ENCODE measurements at places on chromosomes 12 and 14. TPM values are rescaled to one million over a fixed set of nuclear protein-coding genes. Genes with fewer than 3 reads are reported as not detected.

CCDC177 gene
- not detected for total RNA-seq

RPL10L gene
- not detected for total RNA-seq

ACVRL1 gene
- not detected for total RNA-seq

KLRC1 gene
- not detected for total RNA-seq

SCN8A gene
- 1.2 TPM for total RNA-seq

PZP gene
- not detected for total RNA-seq

TAS2R7 gene
- not detected for total RNA-seq

GLIPR1L1 gene
- total RNA-seq: not detected

TSPAN8 gene
- not detected for total RNA-seq

SERPINA10 gene
- total RNA-seq: not detected

AVPR1A gene
- total RNA-seq: not detected

AKAP5 gene
- total RNA-seq: 1.0 TPM

CNIH1 gene
- 56.1 TPM for total RNA-seq

DNA sequence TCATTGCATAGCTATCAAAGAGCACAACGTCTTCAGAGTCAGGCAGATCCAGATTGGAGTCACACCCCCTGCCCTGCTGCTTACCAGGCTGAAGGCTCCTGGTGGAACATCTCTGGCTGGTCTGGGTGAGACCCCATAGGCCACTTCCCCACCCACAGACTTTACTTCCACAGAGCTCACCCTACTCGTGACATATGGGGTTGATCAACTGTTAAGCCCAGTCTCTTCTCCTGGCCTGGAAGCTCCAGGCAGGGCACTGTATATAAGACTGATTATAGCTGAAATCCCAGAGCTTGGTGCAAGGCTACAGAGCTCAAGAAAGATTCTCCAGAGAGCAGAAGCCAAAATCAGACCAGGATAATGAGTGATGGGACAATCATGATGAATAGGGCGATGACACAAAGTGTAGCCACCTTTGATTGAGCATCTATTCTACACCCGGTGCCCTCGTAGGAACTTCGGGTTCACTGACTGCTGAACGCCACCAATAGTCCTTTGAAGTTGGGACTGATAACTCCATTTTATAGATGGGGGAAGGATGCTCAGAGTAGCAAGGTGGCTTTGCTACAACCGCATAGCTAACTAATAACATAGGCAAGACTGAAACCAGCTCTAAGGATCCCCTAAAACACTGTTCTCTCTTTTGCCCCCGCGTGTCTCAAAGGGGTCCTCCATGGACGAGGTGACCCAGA, 287.8 kb downstream of the BCL11B start:
- ATAC-seq: peak; percentile 31

DNA sequence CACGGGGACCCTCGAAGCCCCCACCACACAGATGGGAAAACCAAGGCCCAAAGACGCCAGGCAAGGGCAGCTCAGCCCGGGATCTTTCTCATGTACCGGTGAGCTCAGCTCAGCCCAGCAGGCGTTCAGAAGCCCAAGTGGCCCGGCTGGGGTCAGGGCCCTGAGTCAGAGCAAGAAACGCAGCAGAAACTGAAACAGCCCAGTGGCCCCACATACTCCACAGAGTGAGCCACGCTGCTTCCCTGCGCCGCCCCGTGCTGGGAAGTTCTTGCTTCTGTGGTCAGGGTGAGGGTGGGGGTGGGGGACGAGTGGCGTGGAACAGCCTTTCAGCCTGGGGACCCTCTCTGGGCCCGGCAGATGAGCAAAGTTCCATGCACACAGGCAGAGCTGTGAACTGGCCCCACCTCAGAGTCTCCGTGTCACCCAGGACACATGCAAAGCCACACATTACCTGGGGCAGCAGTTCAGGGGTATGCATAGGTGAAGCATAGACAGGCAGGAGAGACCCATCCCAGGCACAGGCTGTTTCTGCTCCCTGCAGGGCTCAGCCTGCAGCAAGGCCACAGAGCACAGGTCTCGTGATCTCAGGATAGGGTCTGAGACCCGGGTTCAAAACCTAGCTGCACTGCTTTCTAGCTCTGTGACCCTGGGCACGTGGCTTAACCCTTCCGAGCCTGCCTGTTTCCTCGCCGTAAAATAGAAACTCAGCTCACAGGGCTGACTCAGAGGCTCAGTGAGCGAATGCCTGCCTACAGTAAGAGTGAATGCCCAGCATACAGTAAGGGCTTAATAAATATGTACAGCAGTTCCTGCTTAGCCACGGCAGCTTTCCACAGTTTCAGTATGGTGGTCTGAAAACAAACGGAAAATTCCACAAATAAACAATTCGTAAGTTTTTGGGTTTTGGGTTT, 21.6 kb downstream of the NCOR2 start:
- ATAC-seq: peak; percentile 93

GRCh38 chr14:68701001-68701741, 91.7 kb downstream of the ZFP36L1 start:
- ATAC-seq: no peak

- no peak for ATAC-seq
These were observed 68.3 kb downstream of the DYRK2 start for GRCh38 chr12:67716817-67717216.

DNA sequence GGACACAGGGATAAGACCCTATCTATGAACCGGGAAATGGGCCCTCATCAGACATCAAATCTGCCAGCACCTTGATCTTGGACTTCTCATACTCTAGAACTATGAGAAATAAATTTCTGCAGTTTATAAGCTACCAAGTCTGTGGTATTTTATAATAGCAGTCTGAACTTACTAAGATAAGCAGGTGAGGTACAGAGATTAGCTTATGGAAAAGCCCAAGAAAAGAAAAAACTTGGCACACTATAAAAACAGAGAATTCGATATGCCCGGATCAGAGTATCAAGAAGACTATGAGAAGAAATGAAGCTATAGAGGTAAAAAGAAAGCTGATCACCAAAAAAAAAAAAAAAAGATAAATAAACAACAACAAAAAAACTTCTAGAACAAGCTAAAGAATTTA, 52.6 kb downstream of the EEA1 start:
- ATAC-seq: no peak

- no peak for ATAC-seq
These were observed 100.7 kb downstream of the TTC7B start for GRCh38 chr14:90715495-90715894.

- ATAC-seq: no peak
These were observed 91.8 kb downstream of the DDX51 start for GRCh38 chr12:132052196-132052932.

DNA sequence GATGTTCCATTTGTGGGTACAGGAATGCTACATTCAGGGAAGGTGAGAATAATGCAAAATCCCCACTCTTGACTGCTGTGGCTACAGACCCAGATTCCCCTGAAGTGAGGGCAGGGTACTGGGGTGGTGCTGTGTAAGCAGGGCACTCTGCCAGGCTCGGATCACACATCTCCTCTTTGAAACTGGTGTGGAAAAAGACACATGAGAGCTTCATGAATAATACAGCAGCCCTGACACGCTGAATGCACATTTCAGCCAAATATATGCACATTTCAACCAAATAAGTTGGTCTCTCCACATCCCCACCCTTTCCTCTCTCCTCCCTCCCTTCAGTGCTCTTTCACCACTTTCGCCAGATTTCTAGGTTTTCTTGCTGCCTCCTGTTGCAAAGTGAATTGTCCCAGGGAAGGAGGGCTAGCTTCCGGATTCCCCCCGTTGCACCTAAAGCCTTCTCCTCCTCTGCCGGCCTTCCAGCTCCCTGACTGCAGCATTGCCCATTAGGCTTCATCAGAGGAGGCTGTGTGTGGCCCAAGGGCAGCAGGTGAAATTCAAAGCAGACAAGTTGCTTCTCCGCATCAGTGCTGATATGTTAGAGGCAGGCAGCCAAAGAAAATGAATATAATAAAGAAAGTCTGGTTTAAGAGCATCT, 118.2 kb upstream of the TMCC3 start:
- ATAC-seq: no peak

GRCh38 chr12:1572731-1573130, 21.6 kb downstream of the FBXL14 start:
- no peak for ATAC-seq

DNA sequence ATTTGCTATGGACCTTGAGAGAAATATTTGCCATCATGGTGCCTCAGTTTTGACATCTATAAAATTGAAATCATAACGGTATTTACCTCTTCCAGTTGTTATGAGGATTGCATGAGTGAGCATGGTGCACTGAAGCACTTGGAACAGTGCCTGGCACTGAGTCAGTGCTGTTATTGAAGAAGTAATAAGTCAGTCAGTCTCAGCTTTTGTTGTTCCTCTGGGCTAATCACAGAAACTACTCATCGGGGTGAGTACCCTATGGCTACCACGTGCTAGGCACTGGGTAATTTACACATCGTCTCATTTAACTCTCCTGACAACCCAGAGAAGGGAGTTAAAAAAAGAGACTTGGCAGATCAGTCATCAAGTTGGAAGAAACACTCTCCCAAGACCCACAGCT, 159.5 kb upstream of the NRXN3 start:
- no peak for ATAC-seq

- ATAC-seq: no peak
These were observed 2.4 kb downstream of the LGR5 start for GRCh38 chr12:71441836-71442566.

DNA sequence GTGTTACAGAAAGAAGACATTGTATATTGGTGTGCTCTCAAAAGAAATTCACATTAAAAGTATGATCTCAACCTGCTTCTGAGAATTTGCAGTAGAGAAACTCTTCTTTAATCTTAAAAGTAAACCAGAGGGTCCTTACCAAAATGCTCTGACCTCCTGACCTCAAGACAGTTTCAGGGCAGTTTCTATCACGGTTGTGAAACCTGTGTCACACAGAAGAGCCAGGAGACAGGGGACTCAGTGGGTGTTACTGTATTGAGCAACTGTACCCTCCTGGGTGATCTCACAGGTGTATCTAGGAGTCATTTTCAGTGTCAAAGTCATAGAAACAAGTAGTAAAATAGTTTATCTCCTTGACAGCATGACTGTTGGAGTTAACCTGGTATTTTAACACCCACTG, 178.0 kb downstream of the GRIP1 start:
- peak; percentile 69 for ATAC-seq

DNA sequence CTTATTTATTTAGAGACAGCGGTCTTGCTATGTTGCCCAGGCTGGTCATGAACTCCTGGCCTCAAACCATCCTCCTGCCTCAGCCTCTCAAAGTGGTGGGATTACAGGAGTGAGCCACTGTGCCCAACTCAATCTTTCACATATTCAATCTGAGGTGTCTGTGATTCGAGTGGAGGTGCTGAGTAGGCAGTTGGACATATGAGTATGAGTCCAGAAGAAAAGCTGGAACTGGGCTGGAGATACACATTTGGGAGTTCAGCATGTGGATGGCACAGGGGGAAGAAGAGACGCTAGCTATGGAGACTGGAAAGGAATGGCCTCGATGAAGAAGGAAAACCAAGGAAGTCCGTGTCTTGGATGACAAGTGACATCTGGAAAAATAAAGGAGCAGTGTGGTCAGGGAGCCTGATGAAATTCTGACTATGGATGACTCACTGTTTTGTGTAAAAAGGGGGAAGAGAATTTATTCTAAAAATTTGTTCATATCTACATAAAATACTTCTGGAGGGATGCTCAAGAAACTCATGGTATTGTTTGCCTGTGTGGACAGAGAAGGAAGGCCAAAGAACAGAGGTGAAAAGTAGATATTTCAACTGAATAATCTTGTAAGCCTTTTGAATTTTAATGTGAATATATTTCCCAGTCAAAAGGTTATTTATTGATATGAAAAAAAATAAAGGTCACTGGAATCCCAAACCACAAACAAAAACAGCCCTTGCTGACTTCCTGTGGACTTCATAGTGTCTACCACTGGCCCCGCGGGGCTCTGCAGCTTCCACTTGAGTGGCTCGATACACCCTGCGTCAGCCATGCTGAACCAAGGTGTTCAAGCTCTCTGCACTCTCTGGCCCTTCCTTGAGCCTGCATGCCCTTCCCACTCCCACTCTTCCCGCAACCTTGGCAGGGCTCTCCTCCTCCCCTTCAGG, 8.9 kb upstream of the LTA4H start:
- no peak for ATAC-seq

DNA sequence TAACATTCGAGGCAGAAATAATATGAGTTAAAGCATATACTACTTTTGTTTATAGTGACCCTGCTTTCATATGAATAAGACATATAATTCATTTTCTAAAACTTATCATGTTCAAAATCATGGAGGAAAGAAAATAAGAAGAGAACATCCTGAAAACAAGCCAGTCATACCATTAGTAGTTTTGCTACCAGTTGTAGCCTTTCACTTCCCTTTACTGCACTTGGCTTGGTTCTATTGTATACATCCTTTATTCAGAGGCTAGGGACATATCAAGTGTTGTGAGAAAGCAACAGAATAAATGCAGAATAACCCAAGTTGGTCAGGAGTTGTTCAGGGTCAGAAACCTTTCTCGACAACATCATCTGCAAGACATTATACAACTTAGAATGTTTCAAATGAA, 598.7 kb downstream of the SOX5 start:
- no peak for ATAC-seq

GRCh38 chr14:63486738-63487137, 56.4 kb downstream of the PPP2R5E start:
- ATAC-seq: no peak

GRCh38 chr12:31001581-31002360, 71.9 kb upstream of the DDX11 start:
- no peak for ATAC-seq

DNA sequence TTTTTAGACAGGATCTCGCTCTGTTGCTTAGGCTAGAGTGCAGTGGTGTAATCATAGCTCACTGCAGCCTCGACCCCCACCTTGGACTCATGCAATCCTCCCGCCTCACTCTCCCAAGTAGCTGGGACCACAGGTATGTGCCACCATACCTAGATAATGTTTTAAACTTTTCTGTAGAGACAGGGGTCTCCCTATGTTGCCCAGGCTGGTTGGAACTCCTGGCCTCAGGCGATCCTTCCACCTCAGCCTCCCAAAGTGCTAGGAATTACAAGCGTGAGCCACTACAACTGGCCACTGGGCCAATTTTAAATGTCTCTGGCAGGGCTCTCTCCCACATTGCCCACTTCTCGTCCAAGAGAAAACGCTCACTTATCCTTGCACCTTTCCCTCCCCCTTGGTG, 66.5 kb upstream of the DACT1 start:
- ATAC-seq: no peak
